Kidney (tissue), 22 donors: ENCODE measurements at places on chromosomes 16 and 17.
A peak's percentile ranks its signal among the peaks of the same experiment; 100 is the strongest.

- no peak for DNase-seq
These were observed 271.9 kb upstream of the PMFBP1 start for GRCh38 chr16:72443809-72444208.

- DNase-seq: no peak
These were observed 281.7 kb upstream of the ZFHX3 start for GRCh38 chr16:73329358-73330286.

DNA sequence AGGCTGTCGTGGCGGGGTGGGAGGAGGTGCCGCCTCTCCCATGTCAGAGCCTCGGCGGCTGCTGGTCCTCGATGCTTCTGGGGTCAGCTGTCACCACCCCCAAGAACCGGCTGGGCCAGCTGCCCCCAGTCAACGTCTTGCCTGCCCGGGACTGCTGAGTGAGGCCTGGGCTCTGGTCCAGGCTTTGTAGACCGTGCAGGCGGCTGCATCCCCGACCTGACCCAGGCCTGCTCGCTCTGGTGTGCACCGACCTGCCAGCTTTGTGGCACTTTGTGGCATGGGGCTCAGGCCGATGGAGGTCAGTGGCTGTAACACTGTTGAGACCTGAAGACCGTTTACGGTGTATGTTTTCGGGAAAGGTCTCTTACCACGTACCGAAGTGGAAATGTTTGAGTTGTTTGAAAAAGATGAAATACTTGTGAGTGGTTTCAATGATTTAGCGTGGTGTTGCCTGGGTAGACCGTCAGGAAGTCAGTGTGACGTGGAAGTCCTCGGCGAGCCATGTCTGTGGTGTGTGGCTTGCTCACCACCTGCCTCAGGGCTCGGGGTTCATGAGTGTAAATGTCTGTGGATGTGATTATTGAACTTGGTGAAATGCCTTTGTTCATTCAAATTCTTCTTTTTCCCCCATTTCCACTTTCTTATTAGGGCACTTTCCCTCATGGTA, 53.2 kb upstream of the ZNF750 start:
- no peak for DNase-seq

DNA sequence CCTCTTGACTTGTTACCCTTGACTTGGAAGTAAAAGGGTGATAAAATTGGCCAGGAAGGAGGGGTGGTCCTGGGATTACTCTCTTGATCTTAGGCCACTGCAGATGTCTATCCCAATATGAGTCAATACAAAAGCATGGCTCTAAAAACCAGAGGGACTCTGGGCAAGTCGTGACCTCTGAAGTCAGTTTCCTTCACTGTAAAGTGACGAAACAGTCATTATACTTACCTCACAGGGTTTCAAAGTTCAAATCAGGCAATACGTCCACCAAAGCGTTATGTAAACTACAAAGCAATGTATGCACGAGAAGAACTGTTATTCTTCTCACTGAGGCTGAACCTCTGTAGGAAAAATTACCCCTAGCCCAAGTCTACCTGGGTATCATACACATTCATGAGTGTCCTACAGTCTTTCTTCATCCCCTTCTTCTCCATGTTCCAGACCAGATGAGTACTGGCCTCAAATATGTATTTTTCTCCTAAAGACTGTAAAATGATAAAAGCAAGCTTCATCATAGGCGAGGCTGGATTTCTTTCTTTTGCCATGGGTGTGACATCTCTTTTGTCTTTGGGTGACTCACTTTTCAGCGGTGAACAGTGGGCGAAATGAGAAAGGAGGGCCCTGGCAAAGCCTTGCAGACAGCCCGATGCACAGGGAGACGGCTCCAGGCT, 34.5 kb upstream of the CLEC18B start:
- no peak for DNase-seq

- no peak for DNase-seq
These were observed 65.3 kb downstream of the SPECC1 start for GRCh38 chr17:20074489-20074888.

DNA sequence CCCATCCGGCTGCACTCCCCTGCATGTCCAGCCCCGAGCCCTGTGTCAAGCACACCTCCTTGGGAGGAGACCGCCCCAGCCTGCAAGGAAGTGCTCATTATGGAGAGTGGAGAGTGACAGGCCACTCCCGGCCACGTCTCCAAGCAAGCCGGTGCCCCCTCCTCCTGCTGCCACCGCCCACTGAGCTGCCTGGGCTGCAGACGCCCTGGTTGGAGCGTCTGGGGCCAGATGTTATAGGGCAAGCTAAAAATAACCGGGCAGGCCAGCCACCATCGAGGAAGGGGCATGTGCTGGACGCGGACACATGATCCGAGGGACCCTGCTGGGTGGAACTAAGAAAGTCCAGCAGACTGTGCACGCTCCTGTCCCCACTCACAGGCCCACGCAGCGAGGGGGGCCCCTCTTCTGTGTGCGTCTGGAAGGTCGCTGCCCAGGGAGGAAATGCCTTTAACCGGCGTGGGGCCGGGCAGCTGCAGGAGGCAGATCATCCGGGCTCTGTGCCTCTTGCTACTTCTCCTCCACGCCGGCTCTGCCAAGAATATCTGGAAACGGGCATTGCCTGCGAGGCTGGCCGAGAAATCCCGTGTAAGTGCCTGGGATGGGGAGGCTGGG, at the start of gene WFDC1:
Gene WFDC1, plus strand, starts transcription at position 348 of the 612 bp plus-strand sequence. Its CDS starts 94 bp downstream, at position 442.
- peak; percentile 59 for DNase-seq

DNA sequence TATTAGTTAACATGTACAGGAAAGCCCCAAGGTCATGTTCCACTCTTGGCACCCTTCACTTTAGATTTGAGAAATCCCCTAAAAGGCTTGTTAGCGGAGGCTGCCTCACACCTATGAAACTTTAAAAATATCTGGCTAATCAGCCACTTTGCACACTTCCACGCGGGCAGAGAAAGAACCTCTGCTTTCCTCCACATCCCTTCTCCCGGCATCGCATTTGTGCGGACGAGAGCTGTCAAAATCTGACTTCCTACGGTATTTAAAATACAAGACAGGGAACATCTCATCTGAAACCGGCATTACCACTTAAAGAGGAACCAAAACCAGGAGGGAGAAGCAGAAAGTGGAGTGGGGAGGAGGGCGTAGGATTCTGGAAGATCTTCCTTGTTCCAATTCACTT, 422.3 kb downstream of the TMEM114 start:
- no peak for DNase-seq

DNA sequence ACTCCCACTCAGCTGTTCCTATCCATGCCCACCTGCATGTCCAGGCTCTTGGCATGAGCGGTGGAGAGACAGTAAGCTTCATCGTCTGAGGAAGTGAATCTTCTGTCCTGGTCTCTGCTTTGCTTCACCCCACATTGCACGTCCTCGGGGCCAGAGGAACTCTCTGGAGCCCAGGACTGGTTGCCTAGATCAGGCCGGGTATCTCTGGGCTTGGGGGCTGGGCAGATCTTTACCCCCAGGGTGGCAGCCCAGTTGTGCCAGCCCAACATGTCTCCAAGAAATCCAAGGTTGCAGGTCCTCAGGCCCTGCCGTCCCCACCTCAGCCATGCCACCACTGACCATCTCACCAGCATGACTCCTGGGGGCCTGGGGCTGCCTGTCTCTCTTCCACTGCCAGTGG, 58.3 kb downstream of the BEAN1 start:
- no peak for DNase-seq

DNA sequence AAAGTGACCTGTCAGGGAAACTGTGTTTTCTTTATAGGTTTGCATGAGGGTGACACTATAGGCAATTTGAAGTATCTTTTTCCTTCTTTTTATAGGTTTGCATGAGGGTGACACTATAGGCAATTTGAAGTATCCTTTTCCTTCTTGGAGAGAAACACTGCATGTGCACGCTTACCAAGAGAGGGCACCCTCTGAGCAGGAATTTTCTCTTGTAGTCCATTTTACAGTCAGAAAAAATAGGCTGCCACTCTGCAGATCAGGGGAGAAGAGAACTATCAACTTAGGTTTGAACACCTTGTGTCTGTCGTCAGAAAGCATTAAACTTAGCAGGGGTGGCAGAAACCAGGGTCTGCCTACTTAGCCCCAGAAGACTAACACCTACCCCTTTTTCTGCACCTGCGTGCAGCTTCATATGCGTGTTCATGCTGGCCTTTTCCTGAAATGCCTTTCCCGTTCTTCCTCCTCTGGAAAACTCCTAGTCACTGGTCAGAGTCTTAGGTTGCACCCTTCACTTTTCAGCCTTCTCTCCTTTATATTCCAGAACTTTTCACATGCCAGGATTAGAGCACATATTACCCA, 16.4 kb upstream of the SMIM36 start:
- peak; percentile 79 for DNase-seq

DNA sequence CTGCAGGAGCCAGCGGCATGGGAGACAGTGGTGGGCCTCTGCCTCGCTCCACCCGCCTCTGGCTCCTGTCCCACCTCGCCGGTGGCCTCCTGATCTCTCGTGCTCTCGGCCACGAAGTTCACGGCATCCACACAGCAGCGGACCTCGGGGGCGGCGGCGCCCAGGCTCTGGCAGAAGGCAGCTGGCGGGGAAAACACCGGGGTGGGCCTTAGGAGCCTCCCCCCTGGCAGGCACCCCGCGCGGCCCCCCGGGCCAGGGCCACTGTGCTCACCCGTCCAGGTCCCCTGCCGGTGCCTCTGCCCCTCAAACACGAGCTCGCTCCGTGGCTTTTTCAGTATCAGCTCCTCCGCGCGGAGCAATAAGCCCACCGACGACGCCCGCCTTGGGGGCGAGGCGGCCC, 409 bp upstream of the C17orf107 start:
- DNase-seq: no peak

- DNase-seq: no peak
These were observed 24.0 kb downstream of the MMP15 start for GRCh38 chr16:58049232-58050185.

GRCh38 chr17:61405686-61406536, 6.3 kb downstream of the TBX2 start:
- DNase-seq: no peak

DNA sequence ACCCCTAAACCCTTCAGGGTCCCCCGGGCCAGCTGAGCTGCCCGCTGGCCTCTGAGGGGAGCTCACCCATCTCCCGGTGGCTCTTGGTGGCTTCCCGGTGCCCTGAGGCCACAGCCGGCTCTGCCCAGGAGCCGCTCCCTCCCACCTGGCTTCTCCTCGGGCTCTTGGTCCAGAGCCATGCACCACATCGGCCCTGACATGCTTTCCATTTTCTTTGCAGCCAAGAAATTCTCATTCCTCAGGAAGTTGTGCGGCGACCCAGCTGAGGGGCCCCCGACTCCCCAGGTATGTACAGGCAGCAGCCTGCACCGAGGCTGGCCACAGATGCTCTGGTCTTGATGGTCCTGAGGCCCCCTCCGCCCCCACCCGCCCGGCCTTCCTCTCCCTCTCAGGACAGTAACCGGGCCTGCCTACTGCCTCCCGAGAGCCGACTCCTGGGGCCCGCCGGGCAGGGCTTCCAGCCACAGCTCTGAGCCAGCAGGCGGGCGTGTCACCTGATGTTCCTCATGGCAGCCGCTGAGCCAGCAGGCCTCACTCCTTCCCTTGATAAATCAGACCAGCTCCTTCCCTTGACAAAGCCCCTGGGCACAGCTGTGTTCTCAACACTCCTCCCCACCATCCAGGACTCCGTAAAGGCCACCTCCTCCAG, 28.4 kb upstream of the ZFPM1 start:
- DNase-seq: no peak

DNA sequence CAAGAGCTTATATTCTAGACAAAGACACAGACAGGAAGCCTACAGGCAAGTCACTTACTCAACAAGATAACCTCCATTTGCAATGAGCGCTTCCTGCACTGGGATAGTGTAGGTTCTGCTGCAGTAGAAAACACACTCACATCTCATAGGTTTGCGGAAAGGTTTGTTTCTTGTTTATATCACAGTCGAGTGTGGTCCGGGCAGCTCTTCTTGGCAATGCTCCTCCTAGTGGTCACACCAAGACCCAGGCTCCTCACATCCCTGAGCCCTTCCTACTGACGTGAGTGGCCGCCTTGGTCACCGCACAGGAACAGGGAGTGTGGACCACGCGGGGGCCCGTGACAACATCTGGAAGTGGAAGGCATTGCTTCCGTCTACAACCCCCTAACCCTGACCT, 48.0 kb upstream of the RBFOX3 start:
- peak; percentile 76 for DNase-seq

GRCh38 chr17:3754458-3755334, 31.0 kb downstream of the HASPIN start:
- DNase-seq: peak; percentile 93

DNA sequence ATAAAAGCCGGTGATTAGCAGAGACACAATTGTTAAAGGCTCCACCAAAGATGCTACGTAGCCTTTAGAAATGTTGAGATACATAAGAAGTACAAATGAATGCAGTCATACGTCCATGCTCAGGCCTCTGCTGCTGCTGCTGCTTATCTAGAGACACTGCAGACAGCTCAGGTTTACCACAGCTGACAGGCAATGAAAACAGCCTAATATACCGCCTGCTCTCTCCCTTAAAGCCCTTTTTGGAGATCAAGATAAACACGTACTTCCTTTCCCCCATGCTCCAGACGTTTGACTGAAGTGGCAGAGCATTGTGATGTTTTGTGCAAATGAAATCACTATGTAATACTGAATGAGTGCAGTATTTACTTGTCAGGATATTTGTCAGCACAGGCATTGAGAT, 185.3 kb downstream of the AATF start:
- peak; percentile 73 for DNase-seq

DNA sequence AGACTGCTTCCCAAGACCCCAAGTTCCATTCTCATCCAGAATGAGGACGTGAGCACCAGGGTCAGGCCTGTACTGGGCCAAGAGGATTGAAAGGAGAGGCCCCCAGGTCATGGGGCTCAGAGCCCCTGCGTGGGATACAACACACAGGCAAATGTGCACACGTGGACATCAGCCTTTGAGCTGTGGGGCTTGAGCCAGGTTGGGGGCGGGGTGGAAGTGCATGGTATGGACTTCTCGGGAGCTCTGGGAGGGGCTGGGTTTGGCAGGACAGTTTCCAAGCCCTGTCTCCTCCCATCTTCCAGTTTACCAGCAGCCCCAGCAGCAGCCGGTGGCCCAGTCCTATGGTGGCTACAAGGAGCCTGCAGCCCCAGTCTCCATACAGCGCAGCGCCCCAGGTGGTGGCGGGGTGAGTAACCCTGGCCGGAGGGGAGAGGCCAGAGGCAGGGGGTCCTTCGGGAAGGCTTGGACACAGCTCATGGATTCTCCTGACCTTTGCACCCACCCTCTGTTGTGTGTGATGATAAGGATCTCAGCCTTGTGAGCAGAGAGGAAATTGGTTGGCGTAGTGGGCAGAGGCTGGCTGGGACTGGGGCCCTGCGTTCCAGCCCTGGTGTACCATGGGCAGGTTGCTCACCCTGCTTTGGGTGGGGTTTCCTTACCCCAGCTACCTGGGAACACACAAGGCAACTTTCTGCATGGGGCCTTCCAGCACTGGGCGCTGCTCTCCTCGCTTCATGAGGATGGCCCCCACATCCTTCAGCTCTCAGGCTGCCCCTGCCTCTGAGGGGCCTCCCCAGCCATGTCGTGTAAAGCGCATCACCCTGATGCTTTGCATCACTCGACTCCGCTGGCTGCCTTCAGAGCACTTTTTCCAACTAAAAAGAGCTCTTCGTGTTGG, 10.4 kb upstream of the LASP1NB start:
- DNase-seq: peak; percentile 64

DNA sequence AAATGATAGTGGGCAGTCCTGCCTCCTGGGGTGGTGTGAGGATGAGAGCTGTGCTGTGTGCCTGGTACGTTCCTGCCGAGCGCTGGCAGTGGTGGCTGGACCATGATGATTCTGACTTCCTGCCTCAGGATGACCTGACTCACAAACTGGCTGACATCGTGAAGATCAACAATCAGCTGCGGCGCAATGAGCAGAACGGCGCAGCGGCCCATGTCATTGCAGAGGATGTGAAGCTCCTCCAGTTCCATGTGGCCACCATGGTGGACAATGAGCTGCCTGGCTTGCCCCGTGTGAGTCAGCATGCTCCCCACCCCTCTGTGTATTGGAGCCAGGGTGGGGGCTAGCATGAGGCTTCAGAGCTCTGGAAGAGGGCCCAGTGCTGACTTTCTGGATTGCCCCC, 13.1 kb downstream of the POLR2A start:
- DNase-seq: no peak

GRCh38 chr17:61469949-61470348, 17.7 kb downstream of the TBX4 start:
- no peak for DNase-seq
